ENCODE measurements at places on chromosomes 5 and 9.

GRCh38 chr5:142472306-142472951 is 147.6 kb upstream of the SPRY4 start:
- H3K4me1 ChIP-seq = no peaks in the 10 kb centered on the region
- H3K36me3 ChIP-seq = peaks cover 3% of the 10 kb centered on the region
- H3K4me3 ChIP-seq = no peak overlapping the region
- DNase-seq = peak; percentile 5

- no peaks in the 10 kb centered on the region for H3K36me3 ChIP-seq
- H3K4me3 ChIP-seq = no peak overlapping the region
- no peaks in the 10 kb centered on the region for H3K27me3 ChIP-seq
- DNase-seq = no peak
These were observed 154.6 kb upstream of the NR3C1 start for GRCh38 chr5:143558048-143558447.

- no peak overlapping the region for H3K4me3 ChIP-seq
- no peak for DNase-seq
- H3K27me3 ChIP-seq = no peaks in the 10 kb centered on the region
- H3K27ac ChIP-seq = no peak overlapping the region
- peaks cover 24% of the 10 kb centered on the region for H3K4me1 ChIP-seq
These were observed 5.7 kb downstream of the CD180 start for GRCh38 chr5:67190861-67191260.

DNA sequence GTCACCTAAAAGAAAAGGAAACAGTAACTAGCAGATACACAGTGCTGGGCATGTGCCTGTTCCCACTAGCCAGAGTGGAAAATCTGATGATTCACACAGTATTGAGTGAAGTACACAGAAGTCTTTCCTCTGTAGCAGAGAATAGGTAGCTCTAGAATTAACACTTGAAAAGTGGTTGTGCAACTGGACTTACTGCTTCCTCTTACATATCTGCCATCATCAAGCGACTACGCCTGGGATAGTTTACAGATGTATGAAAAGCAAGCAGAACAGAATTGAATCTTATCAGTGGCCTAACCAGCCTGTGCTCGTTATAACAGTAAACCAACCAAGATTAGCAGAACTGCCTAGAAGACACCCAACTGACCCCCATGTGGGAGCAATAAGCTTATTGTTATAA is 130.6 kb downstream of the DTWD2 start:
- no peaks in the 10 kb centered on the region for H3K36me3 ChIP-seq
- no peak for DNase-seq
- no peak overlapping the region for H3K4me3 ChIP-seq
- H3K27me3 ChIP-seq = no peaks in the 10 kb centered on the region

- H3K27me3 ChIP-seq = peaks cover 3% of the 10 kb centered on the region
- H3K36me3 ChIP-seq = peaks cover 3% of the 10 kb centered on the region
- H3K4me1 ChIP-seq = peaks cover 11% of the 10 kb centered on the region
These were observed 3.7 kb upstream of the GPX3 start for GRCh38 chr5:151016700-151017099.

DNA sequence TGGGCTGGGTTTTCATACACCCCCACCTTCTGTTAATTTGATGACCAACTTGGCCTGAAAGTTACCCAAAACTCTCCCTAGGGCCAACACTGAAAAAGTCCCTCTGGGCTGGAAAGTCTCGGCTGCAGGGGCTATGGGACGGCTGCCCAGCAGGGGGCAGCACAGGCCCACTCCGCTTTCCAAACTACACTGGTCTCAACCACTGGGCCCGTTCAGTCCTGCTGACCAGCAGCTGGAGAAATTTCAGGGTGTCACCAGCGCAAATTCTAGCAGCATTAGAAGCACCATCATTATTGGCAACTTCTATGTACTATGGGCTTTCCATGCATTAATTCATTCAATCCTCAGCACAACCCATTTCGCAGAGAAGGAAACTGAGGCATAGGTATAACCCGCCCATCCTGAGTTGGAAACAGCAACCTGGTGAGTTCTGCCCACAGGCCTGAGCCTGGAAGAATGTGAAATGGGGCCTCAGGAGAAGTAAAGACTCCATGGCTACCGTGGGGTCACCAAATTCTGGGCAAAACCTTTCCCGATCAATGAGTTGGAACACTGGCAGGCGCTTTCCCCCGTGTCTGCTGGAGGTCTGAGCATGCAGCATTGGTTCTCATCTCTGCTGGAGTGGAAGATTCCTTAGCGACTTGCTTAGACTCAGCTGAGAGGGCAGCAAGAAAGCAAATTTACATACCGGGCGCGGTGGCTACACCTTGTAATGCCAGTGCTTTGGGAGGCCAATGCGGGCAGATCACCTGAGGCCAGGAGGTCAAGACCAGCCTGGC is 9.7 kb downstream of the ORM2 start:
- H3K4me3 ChIP-seq = no peak overlapping the region
- peaks cover 96% of the 10 kb centered on the region for H3K36me3 ChIP-seq
- peak overlapping the region; percentile 56 for H3K27ac ChIP-seq
- peak; percentile 51 for DNase-seq
- H3K27me3 ChIP-seq = no peaks in the 10 kb centered on the region

DNA sequence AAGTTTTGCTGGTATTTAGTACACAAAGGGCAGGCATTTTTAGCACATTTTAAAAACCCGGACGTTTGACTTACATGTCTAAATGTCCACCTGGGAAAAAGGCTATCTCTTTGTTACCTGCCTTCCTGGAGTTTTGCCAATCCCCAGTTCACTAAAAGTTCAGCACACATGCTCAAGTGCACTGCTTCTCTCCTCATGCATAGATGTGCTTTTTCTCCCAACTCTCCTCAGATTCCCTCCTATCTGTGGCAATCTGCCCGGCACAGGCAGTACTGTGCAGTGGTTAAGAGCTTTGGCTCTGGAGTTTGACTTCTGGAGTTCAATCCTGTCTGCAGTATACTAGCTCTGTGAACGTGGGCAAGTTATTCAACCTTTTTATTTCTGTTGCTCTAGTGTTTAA is 8.3 kb upstream of the CCNO start:
- no peak overlapping the region for H3K27ac ChIP-seq
- no peak for DNase-seq
- peaks cover 12% of the 10 kb centered on the region for H3K27me3 ChIP-seq
- H3K36me3 ChIP-seq = no peaks in the 10 kb centered on the region
- H3K4me3 ChIP-seq = no peak overlapping the region
- H3K4me1 ChIP-seq = no peaks in the 10 kb centered on the region

DNA sequence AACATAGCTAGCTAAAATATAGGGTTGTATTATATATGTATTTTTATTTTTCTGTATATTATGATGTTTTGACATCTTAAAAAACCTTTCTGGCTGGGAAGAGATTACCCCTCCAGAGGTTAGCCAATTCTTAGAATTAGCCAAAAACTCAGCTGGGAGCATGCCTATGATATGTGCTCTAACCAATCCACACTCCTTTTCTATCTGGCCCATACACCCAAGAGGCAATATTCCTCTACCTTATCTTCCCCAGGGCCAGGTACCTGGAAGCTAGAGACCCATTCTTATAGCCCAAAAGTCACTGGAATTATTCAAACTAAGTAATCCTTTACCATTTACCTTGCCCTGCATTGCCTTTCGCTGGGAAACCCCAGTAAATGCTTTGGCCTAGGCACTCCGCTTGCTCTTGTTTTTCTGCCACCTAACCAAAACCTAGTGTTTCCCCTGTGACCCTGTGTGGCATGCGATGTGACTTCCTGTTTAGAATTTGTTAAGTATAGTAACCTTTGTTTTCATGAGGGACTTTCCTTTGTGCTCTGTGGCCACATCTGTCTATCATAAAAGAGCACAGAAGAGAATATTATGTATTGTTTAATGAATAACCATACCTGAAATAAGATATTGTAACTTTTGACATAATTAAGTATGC is 37.4 kb downstream of the CSNK1G3 start:
- H3K4me3 ChIP-seq = peak overlapping the region; percentile 48
- peaks cover 25% of the 10 kb centered on the region for H3K36me3 ChIP-seq
- peak; percentile 68 for DNase-seq
- H3K27ac ChIP-seq = peak overlapping the region; percentile 84
- H3K4me1 ChIP-seq = peaks cover 14% of the 10 kb centered on the region
- no peaks in the 10 kb centered on the region for H3K27me3 ChIP-seq

DNA sequence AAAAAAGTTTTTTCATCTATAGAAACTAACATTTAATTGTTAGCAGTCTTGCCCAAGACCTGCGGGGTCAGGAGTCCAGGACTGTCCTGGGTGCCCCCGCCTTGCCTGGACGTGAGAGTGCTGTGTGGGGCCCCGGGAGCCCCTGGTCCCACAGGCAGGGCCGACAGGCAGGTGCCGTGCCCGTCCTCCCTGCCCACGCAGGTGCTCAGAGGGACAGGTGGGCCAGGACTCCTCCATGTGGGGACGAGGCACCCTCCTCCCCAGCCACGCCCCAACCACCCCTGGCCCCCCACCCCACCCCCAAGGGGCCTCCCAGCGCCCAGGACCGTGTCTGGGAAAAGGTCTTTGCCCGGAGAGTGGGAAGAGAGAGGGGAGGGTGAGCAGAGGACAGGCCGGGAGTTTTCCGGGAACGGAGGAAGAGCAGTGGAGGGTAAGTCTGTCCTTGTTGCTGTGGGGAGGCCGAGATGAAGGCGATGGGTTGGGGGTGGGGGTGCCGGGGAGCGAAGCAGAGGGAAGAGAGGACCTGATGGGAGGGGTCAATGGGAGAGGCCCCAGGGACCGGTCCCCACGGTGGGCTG is 2.7 kb upstream of the LCN12 start:
- no peaks in the 10 kb centered on the region for H3K27me3 ChIP-seq
- peak overlapping the region; percentile 82 for H3K27ac ChIP-seq
- DNase-seq = no peak
- H3K4me1 ChIP-seq = peaks cover 13% of the 10 kb centered on the region

DNA sequence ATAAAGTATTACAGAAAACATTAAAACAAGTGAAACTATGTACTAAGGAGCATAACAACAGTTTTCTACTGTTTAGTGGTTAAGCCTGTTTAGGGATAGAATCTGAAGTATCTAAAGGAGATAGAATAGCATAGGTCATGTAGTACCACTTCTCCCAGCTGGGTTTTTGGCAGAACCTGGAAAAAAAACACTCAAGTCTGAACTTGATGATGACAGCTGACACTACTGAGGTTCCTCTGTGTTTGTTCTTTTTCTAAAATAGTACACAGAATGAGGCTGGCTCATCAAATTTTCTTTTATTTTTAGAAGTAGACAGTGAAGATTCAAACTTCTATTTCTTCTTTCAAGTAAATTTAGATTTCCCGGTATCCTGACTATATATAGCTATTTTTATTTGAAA is 203.8 kb upstream of the ACO1 start:
- no peaks in the 10 kb centered on the region for H3K36me3 ChIP-seq
- H3K27ac ChIP-seq = no peak overlapping the region
- DNase-seq = no peak
- H3K27me3 ChIP-seq = no peaks in the 10 kb centered on the region

- peaks cover 11% of the 10 kb centered on the region for H3K4me1 ChIP-seq
- no peak overlapping the region for H3K4me3 ChIP-seq
- DNase-seq = no peak
- no peaks in the 10 kb centered on the region for H3K27me3 ChIP-seq
These were observed 128.2 kb upstream of the VCAN start for GRCh38 chr5:83343299-83343698.

- DNase-seq = no peak
- peaks cover 80% of the 10 kb centered on the region for H3K27me3 ChIP-seq
- H3K36me3 ChIP-seq = peaks cover 3% of the 10 kb centered on the region
- H3K27ac ChIP-seq = no peak overlapping the region
- H3K4me1 ChIP-seq = peaks cover 28% of the 10 kb centered on the region
These were observed 1.0 kb downstream of the PRDM6 start for GRCh38 chr5:123089914-123090660.

DNA sequence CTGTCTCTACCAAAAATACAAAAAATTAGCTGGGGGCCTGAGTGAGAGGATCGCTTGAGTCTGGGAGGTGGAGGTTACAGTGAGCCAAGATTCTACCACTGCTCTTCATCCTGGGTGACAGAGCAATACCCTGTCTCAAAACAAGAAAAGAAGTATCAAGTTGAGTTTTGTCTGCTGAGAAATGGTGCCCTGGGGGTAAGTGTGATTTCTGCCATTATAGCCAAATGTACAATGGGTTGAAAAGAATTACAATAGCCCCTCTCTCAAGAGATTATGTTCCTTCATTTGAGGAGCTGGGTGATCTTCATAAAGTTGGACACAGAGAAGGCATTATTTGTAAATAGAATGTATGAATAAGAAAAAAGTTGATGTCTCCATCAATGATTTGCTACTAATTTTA is 189.4 kb downstream of the GOLPH3 start:
- no peak for DNase-seq
- no peaks in the 10 kb centered on the region for H3K4me1 ChIP-seq
- H3K27me3 ChIP-seq = peaks cover 16% of the 10 kb centered on the region
- no peaks in the 10 kb centered on the region for H3K36me3 ChIP-seq
- no peak overlapping the region for H3K4me3 ChIP-seq

- peaks cover 36% of the 10 kb centered on the region for H3K36me3 ChIP-seq
- DNase-seq = peak; percentile 44
- H3K4me3 ChIP-seq = peak overlapping the region; percentile 83
- peaks cover 52% of the 10 kb centered on the region for H3K4me1 ChIP-seq
- no peaks in the 10 kb centered on the region for H3K27me3 ChIP-seq
- H3K27ac ChIP-seq = peak overlapping the region; percentile 95
These were observed 792 bp downstream of the NTMT1 start for GRCh38 chr9:129626625-129627284.

- no peak overlapping the region for H3K4me3 ChIP-seq
- H3K27ac ChIP-seq = no peak overlapping the region
- no peak for DNase-seq
These were observed 42.5 kb downstream of the ITGA2 start for GRCh38 chr5:53031695-53032096.

GRCh38 chr5:126103050-126103449 is 320.2 kb upstream of the GRAMD2B start:
- no peaks in the 10 kb centered on the region for H3K36me3 ChIP-seq
- no peaks in the 10 kb centered on the region for H3K27me3 ChIP-seq
- no peak overlapping the region for H3K4me3 ChIP-seq
- no peaks in the 10 kb centered on the region for H3K4me1 ChIP-seq

DNA sequence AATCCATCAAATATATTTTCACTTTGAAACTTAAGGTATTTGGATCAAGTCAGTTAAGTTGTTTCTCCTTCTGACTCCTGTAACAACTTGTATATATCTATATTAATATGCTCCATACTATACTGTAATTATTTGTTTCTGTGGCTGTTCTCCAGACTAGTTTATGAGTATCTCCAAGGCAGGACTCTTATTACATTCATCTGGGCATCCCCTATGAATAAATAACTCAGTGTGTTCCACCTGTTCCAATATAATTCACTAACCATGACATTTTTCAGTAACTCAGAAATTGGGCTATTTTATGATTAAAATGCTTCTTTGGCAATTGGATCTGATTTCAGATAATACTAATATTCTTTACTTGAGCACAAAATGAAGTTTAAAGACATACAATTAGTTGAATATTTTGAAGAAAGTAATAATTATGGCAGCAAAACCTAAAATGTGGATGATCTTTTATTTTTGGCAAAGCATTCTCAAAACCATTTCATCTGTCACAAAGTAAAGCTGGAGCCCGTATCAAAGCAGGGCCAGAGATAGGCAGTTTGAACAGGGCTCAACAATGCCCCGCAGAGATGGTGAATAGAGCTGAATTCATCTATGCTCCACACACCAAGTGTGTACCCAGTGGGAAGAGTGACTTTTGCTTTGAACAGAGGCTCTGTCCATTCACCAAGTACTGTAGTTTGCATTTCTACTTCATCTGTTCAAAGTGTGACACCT is 314.3 kb downstream of the PDE4D start:
- no peak for DNase-seq
- H3K27me3 ChIP-seq = no peaks in the 10 kb centered on the region
- no peak overlapping the region for H3K27ac ChIP-seq
- H3K4me3 ChIP-seq = no peak overlapping the region
- no peaks in the 10 kb centered on the region for H3K4me1 ChIP-seq

Data from effector memory CD8-positive, alpha-beta T cell (primary cell).